ENCODE measurements at places on chromosomes 16 and 17.

GRCh38 chr16:82628088-82628423, 1.3 kb downstream of the CDH13 start:
- DNase-seq, result peak; percentile 14

- DNase-seq, result no peak
Observed at GRCh38 chr17:58192612-58193011, at the start of gene EPX. Gene EPX, plus strand, starts transcription at chr17:58192726. Its CDS starts 121 bp downstream, at chr17:58192847.

GRCh38 chr16:85829751-85830445, 30.4 kb downstream of the COX4I1 start:
- no peak for DNase-seq

DNA sequence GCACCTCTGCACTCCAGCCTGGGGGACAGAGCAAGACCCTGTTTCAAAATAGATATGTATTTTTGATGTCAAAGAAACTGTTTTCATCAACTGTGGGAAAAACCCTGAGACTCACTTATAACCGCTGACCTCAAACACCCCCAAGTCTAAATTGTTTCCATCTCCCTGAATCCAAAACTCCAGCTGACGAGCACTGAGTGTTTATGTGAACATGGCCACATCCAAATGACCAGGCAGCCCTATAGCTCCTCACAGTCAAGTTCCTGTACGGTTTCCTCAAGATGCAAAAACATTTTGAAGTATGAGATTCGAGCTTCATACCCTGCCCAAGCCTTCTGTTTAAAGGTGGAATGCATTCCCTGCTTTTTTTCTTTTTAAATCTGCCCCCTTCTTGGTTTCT, 45.3 kb upstream of the ZCCHC14 start:
- DNase-seq, result no peak

GRCh38 chr17:56896968-56897359, 16.9 kb downstream of the TRIM25 start:
- DNase-seq, result no peak
